Fibroblast of mammary gland (primary cell): ENCODE measurements at places on chromosomes 2 and 18.

- DNase-seq = peak; percentile 43
Measured at GRCh38 chr2:67515056-67515455, 117.9 kb downstream of the ETAA1 start.

- DNase-seq = no peak
Measured at GRCh38 chr2:86194751-86195054, 559 bp downstream of the IMMT start.

- DNase-seq = peak; percentile 84
Measured at GRCh38 chr2:124267794-124268193, 242.7 kb downstream of the CNTNAP5 start.

DNA sequence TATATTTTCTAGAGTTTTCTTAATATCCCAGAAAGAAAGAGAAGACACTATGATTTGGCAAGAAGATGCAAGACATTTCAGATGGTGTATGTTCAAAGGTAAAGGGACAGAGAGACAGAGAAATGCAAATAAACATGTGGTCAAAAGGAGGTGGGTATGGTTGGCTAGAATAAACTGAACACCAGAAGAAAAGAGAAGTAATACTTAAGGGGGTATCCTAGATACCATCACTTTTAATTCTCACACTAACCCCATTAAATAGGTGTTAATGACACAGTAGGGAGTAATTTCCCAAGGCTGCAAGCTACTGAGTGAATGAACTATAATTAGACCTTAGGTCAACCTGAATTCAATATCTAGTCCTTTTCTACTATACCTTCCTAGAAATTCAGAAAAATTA, 111.2 kb upstream of the CD226 start:
- DNase-seq = no peak

GRCh38 chr2:62467100-62467474, 38.9 kb downstream of the TMEM17 start:
- DNase-seq = no peak
